ENCODE measurements at places on chromosomes 16 and 17. TPM values are rescaled to one million over a fixed set of nuclear protein-coding genes. Genes with fewer than 3 reads are reported as not detected.

Gene GDPD1
- 3.1 TPM for total RNA-seq

Gene ZG16
- not detected for total RNA-seq

Gene KCNJ12
- total RNA-seq = 0.06 TPM

Gene SRCIN1
- total RNA-seq = not detected

Gene IRX5
- total RNA-seq = 0.16 TPM

Gene EFCAB13
- total RNA-seq = 4.4 TPM

Gene KRTAP4-3
- not detected for total RNA-seq

Gene AXIN2
- total RNA-seq = 1.4 TPM

Gene GAST
- not detected for total RNA-seq

Gene CSF3
- total RNA-seq = 0.19 TPM

Gene TIMM22
- 16.7 TPM for total RNA-seq

Gene CES3
- not detected for total RNA-seq

Gene PRSS53
- 0.81 TPM for total RNA-seq

Gene CFAP97D1
- not detected for total RNA-seq

Gene GPATCH8
- total RNA-seq = 7.6 TPM

Gene HID1
- 19.3 TPM for total RNA-seq

Gene GAS7
- 3.7 TPM for total RNA-seq

Gene MMP25
- 0.06 TPM for total RNA-seq

Gene CCL14
- total RNA-seq = 11.5 TPM

Gene CEP20
- total RNA-seq = 17.3 TPM

Gene CMTM2
- total RNA-seq = not detected

Gene CAPNS2
- 0.81 TPM for total RNA-seq

Gene MAP2K6
- total RNA-seq = 2.9 TPM

Gene FOXN1
- total RNA-seq = not detected

Gene FTO
- 32.4 TPM for total RNA-seq

Gene CPNE7
- total RNA-seq = 3.6 TPM
